Uterus (tissue), 4 donors: ENCODE measurements at places on chromosomes 6 and 20.

DNA sequence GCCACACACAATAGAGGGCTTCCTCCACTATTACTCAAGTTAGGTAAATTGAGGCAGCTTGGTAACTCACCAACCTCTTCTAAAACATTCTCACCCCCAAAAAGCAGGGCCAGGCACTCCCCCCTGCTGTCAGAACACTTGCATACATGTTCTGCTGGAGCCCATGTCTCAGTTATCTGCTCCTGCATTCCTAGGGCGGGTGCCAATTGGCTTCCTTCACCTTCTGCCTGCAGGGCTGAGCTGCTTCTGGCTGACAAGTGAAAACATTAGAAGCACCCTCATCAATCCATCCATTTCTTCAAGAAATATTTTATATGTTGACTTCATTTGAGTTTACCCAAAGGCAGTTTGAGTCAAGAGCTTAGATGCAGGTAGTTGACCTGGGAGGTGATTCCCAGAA is 4.5 kb upstream of the ENTPD6 start:
- H3K27me3 ChIP-seq, result no peaks in the 10 kb centered on the region
- no peak overlapping the region for H3K4me3 ChIP-seq
- no peaks in the 10 kb centered on the region for H3K36me3 ChIP-seq
- H3K27ac ChIP-seq, result no peak overlapping the region
- H3K4me1 ChIP-seq, result no peaks in the 10 kb centered on the region

- no peaks in the 10 kb centered on the region for H3K27me3 ChIP-seq
- no peak overlapping the region for H3K27ac ChIP-seq
- no peak overlapping the region for H3K4me3 ChIP-seq
These were observed 36.9 kb downstream of the CDYL start for GRCh38 chr6:4813055-4813454.

DNA sequence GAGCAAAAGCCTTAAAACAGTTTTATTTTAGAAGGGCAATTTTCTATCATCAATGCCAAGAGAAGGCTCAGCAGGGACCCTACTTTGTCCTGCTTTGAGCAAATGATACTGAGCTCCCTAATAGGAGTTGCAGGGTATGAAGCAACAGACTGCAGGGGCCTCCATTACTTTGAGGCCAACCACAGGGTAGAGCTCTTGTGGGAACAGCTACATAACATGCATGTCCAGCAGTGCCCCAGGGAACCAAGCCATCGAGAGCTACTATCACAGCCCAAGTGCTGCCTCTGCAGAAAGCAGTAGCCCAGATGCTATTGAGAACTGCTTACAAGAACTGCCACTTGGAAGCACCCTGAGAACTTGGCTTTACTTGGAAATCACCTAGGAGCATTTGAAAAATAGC is 222.1 kb downstream of the LAMA2 start:
- no peak overlapping the region for H3K27ac ChIP-seq
- no peak overlapping the region for H3K4me3 ChIP-seq
- no peaks in the 10 kb centered on the region for H3K36me3 ChIP-seq
- DNase-seq, result no peak
- H3K27me3 ChIP-seq, result no peaks in the 10 kb centered on the region
- no peaks in the 10 kb centered on the region for H3K4me1 ChIP-seq

GRCh38 chr6:166465671-166466087 is 82.9 kb upstream of the MPC1 start:
- no peaks in the 10 kb centered on the region for H3K4me1 ChIP-seq
- H3K4me3 ChIP-seq, result no peak overlapping the region
- DNase-seq, result peak; percentile 56
- peak overlapping the region; percentile 40 for H3K27ac ChIP-seq
- no peaks in the 10 kb centered on the region for H3K27me3 ChIP-seq
- H3K36me3 ChIP-seq, result no peaks in the 10 kb centered on the region

DNA sequence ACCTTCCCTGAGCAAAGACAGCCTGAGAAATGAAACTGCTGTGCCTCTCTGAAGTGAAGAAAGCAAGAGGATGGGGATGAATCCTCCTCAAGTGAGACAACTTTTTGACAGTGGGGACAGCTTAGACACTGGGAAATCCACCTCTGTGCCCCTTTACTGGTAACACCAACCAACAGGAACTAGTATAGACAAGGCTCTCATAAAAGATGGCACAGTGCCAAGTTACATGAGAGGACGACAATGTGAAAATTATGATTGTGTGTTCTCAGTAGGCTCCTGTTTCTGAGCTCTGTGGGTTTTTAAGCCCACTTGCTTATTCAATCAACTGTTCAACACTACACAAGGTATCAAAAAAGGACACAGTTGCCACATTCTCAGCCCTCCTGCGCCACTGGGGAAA is 41.6 kb upstream of the LYRM2 start:
- no peaks in the 10 kb centered on the region for H3K4me1 ChIP-seq
- H3K4me3 ChIP-seq, result no peak overlapping the region
- no peak for DNase-seq
- H3K36me3 ChIP-seq, result no peaks in the 10 kb centered on the region

- no peak overlapping the region for H3K4me3 ChIP-seq
- H3K4me1 ChIP-seq, result no peaks in the 10 kb centered on the region
- DNase-seq, result no peak
- no peak overlapping the region for H3K27ac ChIP-seq
These were observed 10.1 kb downstream of the PKHD1 start for GRCh38 chr6:52077180-52077884.

- H3K36me3 ChIP-seq, result no peaks in the 10 kb centered on the region
- no peaks in the 10 kb centered on the region for H3K4me1 ChIP-seq
- no peak overlapping the region for H3K27ac ChIP-seq
- no peak overlapping the region for H3K4me3 ChIP-seq
- no peaks in the 10 kb centered on the region for H3K27me3 ChIP-seq
- DNase-seq, result no peak
These were observed 154.9 kb downstream of the FOXA2 start for GRCh38 chr20:22429175-22430153.
